ENCODE measurements at places on chromosomes 5 and 9.

DNA sequence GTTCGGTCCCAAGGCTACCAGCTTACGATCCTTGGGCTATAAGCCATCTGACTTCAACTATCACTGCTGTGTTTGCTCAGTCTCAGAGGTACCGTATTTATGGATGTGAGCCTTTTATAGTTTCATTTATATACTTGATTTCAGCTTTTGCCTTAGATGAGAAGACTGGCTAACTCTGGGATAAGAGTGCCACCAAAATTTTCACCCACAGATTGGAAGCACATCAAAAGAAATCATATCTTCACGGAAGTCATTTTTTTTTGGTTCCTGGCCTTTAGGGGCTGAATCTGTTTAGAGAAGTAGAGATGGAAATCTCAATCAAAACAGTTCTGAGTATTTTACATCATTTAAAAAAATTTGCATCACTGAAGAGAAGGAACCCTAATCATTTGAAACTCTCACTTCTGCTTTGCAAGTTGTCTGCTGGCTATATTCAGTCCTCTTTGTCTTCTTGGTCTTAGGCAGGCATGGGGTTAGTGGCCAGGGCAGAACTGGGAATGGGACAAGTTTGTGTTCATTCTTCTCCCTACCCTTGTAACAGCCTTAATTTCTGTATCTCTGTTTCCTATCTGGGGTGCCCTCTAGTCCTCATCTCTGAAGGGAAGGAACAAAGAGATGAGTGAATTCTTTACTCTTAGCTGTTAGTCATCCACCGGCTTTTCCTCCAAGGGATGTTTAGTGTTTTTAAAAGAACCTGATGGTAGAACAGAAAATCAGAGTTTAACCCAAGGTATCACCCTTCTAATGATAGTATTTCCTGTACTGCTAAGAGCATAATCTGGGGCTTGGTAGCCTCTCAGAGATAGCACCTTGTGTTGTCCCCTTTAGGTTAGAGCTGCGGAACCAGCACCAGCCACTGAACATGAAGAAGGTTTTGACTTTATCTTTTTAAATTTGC, 14.1 kb upstream of the TNFAIP8 start:
- DNase-seq, result peak; percentile 25

GRCh38 chr5:108003178-108003577, 332.4 kb upstream of the EFNA5 start:
- no peak for DNase-seq

- DNase-seq, result no peak
These were observed 31.5 kb upstream of the LMNB1 start for GRCh38 chr5:126745259-126745992.

GRCh38 chr5:143398451-143399237, 4.8 kb downstream of the NR3C1 start:
- DNase-seq, result no peak

- no peak for DNase-seq
These were observed 19.9 kb upstream of the SLC12A7 start for GRCh38 chr5:1131726-1132125.

DNA sequence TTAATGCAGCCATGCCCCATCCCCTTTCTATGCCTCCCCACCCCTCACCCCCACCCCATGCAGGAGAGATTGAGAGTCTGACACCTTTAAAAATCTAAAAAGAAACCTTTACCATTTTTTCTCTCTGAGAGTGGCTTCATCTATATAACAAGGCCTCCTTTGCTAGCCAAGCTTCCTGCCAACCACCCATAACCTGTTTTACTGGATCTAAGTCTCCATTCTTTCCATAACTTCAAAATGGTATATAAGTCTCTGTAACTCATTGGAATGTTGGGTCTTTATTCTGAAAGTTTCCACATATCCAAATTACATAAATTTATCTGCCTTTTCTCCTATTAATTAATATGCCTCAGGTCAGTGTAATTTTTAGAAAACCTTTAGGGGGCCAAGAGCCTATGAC, 1174.0 kb downstream of the MAT2B start:
- no peak for DNase-seq

GRCh38 chr9:110266795-110267194, 10.5 kb upstream of the TXN start:
- no peak for DNase-seq

GRCh38 chr5:23703940-23704855, 196.8 kb downstream of the PRDM9 start:
- no peak for DNase-seq

GRCh38 chr5:68178579-68178978, 37.0 kb upstream of the PIK3R1 start:
- peak; percentile 21 for DNase-seq

DNA sequence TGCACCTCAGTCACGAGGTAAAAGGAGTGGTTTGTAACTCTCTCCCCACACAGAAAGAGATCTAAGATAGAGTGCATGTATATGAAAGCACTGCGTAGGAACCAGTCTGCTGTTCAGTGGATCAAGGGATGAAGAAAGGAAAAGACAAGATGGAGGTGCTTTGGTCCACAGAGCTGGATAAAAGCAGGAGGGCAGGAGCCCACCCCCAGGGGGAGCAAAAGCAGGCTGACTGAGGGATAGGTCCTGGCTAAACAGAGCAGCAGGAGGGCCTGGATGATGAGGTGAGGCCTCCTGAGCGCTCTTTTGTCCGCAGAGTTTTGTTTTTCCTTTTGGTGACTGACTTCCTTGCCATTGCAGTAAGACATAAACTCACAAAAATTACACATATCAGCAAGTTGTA, 293.5 kb upstream of the C9orf72 start:
- DNase-seq, result no peak

GRCh38 chr9:137176302-137177182, 4.7 kb upstream of the TMEM210 start:
- DNase-seq, result peak; percentile 46

DNA sequence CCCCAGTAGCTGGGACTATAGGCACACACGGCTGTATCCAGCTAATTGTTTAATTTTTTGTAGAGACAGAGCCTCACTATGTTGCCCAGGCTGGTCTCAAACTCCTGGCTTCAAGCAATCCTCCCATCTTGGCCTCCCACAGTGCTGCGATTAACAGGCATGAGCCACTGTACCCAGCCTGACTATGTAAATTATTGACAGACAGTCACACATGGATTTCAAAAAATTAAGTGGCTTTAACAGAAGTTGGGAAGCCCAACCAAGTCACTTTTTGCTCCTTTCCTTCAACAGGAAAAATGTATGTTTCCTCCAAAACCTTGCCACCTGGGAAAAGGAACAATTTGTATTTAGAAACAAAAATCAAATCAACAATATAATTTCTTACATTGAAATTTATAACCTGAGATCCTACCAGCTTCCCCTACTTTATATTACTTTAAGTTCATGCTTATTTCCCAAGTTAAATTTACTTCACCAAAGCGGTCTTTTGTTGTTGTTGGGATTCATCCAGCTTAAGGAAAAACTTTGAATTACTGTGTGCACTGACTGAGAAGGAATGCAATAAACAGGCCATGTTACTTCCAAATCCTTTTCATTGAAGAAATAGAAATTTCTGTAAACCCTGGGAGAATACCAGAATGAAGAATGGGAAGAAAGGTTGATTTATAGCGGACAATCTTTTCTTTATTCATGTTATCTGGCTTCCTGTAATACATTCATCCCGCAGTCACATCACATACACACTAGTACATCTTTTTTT, 8.6 kb downstream of the PCA3 start:
- no peak for DNase-seq

DNA sequence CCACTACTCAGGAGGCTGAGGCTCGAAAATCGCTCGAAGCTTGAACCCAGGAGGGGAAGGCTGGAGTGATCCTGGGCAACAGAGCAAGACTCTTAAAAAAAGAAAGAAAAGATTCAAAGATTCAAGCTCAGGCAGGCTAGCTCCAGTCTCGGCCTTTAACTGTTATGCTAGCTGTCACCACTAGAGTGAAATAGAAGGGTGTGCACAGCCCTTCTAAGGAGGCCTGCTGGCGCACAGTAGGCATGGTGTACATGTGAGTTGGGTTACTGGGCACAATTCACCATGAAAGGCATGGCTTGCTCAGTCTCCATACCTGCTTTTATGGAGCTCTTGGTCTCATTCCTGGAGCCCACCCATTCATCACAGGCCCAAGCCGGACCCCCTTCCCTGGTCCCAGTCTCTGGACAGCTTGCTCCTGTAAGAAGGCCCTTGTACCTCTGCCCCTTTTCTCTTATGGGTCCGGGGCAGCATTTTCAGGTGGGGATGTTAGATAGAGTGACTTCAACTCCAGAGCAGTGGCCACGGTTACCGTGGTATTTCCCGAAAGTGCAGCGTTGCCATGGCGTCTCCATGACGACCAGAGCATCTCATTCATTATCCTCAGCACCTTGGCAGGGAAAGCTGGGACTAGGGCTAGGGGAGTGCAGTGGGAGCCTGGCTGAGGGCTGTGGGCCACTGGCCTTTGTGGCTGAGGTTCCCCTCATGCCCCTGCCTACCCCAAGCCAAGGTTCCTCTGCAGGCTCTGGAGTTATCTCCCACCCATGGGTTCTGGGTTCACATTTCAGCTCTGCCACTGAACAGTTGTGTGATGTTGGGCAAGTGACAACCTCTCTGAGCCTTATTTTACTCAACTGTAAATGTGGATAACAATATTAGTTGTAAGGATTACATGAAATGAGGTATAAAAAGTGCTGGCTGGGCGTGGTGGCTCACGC, 5.7 kb downstream of the NDST1 start:
- DNase-seq, result peak; percentile 33

GRCh38 chr9:4933177-4933576, 51.9 kb upstream of the JAK2 start:
- no peak for DNase-seq

GRCh38 chr9:81588148-81588871, 101.0 kb downstream of the TLE1 start:
- no peak for DNase-seq

- DNase-seq, result no peak
These were observed 22.6 kb downstream of the HMGXB3 start for GRCh38 chr5:150023136-150023535.

- no peak for DNase-seq
These were observed 135.5 kb downstream of the GLIS3 start for GRCh38 chr9:4164356-4164755.

DNA sequence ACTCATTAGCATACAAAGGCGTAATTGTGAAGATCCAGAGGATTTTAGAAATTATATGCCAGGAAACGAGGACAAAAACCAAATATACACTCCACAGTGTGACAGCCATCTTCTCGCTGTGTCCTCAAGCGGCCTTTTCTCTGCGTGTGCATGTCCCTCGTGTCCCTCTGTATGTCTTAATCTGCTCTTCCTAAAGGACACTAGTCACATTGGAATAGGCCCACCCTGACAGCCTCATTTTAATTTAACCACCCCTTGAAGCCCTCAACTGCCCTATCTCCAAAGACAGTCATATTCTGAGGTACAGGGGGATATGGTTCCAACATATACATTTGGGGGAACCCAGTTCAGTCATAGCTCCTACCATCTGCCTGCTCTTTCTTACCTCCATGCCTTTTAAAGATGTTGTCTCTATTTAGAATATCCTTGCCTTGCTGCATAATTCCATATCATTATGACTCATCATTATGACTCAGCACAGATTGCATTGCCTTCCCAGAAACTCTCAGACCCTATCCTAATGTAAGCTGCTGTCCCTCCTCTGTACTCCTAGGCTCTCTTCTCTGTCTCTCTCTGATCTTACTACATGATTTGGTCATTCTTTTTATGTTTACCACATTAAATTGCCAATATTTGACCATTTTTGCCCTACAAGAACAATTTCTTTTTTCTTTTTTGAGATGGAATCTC, 210.9 kb downstream of the AOPEP start:
- DNase-seq, result no peak

- no peak for DNase-seq
These were observed 135.8 kb downstream of the PCSK1 start for GRCh38 chr5:96297290-96297689.

GRCh38 chr9:135647884-135648283, 8.5 kb upstream of the GLT6D1 start:
- no peak for DNase-seq

GRCh38 chr5:140331638-140332037, 14.8 kb downstream of the HBEGF start:
- no peak for DNase-seq

DNA sequence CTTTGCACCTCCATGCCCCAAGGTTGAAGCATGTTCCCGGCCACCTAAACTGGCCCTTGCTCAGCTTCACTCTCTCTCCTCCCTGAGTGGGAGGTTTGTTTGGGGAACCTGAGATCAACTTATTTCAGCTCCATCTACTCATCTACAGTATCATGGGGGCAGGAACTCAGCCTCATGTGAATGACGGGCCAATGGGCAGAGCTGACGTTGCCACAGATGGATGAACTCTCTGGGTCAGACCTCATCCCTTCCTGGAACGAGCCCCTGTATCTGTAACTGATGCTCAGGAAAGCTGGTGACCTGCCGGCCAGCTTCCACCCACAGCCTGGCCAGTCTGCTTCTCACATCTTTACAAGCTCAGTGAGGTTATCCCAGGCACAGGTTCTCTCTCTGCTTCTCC, 369.6 kb downstream of the IRX2 start:
- no peak for DNase-seq

DNA sequence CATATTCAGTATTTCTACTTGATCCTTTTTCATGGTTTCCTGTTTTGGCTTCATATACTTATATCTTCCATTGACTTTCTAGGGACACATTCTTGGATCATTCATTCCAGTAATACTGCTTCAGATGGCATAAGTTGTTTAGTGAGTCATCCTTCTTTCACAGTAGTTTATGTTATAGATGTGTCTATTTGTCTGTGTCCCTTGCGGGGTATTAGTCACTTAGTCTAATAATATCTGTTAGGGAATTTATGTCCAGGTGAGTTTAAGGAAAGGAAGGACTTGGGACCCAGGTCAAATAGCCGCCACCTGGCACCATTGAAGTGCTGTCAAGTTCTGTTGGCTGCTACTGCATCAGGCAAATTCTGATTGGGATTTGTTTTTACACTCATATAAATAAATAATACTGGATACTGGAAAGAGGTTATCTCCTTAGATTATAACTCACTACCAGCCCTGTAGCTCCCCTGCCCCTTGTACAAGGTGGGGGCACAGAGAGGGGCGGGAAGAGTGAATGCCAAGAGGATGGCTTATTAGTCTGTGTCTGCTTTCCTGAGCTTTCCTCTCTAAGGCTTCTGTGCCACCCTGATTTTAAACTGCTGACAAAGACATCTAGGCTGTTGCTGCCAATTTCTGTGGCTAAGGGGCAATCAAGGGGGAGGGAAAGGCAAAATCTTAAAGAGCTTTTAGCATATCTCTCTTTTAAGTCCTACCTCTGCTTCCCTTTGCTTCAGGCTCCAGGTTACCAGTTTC, 64.9 kb downstream of the CDC42SE2 start:
- no peak for DNase-seq

- peak; percentile 78 for DNase-seq
These were observed 1.3 kb downstream of the CD74 start for GRCh38 chr5:150411245-150411979.

- DNase-seq, result no peak
These were observed 54.1 kb downstream of the GNG10 start for GRCh38 chr9:111715471-111715870.

- no peak for DNase-seq
These were observed 308.2 kb downstream of the ARL15 start for GRCh38 chr5:54001976-54002775.

GRCh38 chr5:90434116-90434714, 24.7 kb upstream of the CETN3 start:
- DNase-seq, result peak; percentile 62
